NCI-H1436 treated with DMSO at 0.1 percent for 48 hours (cell line): ENCODE measurements at places on chromosomes 5 and 9.

DNA sequence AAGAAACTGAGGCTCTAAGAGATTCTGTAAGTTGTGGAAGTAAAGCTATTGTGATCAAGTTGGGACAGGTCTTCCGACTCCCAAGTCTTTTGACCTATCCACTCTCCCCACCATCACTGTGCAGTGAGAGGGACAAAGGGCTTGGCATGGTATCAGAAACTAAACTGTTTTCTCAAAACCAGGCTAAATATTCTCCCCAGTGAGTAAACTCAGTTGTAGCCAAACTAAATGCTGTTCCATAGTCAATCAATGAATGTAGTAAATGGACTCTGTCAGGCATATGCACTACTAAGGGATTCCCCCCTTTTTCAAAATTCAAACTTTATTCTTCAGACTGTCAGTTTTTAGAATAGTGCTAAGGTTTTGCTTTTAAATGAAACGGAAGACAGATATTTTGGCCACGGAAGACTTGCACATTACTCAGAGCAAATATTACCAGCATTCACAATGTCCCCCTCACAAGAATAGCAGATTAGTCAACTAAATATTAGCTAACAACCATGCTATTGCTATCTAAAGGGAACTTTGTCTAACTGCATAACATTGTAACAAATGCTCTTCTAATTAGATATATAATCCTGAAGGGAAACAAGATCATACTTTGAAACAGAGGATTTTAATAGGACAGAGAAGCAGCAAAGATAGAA is 7.1 kb downstream of the PRKAA1 start:
- DNase-seq: no peak

DNA sequence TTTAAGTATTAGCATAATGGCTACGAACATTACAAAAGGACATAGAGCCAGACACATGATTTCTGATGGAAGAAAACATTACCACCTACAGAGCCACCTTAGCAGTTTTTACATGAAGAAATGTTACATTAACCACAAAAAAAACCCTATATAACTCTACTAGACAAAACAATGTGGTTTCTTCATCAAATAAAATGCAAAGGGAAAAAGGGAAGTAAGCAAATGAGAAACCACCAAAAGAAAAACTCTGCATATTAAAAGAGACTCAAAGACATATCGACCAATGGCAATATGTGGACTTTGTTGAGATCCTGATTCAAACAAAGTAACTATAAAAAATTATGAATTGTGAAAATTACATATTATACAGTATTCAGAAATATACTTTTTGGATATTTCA is 132.7 kb downstream of the TSSK1B start:
- DNase-seq: no peak

- DNase-seq: no peak
These were observed 102.4 kb downstream of the MED27 start for GRCh38 chr9:131977109-131977838.

DNA sequence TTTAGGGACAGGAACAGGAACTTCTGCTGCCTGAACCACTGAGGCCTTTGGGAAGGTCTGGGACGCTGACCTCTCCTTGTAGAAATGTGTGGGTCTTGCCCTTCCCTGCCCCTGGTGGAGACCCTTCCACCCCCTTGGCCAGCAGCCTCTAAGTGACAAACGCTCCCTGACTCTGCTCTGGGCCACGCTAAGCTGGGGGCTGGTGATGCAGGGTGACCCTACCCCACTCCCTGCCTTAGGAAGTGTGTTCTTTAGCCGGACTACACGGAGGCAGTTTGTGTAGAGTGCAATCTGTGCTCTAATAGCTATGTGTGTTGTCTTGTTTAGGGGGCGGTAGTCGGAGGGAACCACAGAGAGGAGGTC is 123.0 kb downstream of the COL23A1 start:
- DNase-seq: no peak

GRCh38 chr9:8643896-8644295 is 844.3 kb upstream of the DMAC1 start:
- no peak for DNase-seq

DNA sequence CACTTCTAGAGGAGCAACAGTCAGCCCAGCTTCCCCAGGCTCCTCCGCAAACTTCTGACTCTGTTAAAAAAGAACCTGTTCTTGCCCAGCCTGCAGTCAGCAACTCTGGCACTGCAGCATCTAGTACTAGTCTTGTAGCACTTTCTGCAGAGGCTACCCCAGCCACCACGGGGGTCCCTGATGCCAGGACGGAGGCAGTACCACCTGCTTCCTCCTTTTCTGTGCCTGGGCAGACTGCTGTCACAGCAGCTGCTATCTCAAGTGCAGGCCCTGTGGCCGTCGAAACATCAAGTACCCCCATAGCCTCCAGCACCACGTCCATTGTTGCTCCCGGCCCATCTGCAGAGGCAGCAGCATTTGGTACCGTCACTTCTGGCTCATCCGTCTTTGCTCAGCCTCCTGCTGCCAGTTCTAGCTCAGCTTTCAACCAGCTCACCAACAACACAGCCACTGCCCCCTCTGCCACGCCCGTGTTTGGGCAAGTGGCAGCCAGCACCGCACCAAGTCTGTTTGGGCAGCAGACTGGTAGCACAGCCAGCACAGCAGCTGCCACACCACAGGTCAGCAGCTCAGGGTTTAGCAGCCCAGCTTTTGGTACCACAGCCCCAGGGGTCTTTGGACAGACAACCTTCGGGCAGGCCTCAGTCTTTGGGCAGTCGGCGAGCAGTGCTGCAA is 72.8 kb downstream of the NUP214 start:
- no peak for DNase-seq
